ENCODE measurements at places on chromosomes 3 and 15.

DNA sequence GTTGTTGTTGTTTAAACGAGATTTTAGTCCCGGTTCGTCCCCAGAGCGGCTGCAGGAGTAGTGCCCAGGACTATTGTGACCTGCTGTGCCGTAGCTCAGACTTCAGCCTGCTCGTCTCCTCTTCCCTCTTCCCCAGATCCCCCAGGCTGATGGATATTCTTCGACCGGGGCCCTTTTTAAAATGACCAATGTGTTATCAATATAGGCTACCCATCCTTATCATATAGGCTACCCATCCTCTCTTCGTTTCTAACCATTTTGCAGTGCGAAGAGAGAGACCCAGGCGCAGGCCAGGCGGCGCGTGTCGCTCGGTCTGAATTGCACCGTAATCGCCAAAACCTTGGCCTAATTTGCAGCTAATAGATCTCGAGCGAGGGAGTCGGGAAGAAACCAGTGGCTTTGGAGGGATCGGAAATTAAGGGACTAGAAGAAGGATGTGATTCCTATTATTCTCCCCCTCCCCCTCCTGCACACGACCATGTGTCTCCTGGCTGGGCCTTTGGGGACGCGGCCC lies 23.0 kb downstream of the NR2F2 start:
- DNase-seq = no peak

DNA sequence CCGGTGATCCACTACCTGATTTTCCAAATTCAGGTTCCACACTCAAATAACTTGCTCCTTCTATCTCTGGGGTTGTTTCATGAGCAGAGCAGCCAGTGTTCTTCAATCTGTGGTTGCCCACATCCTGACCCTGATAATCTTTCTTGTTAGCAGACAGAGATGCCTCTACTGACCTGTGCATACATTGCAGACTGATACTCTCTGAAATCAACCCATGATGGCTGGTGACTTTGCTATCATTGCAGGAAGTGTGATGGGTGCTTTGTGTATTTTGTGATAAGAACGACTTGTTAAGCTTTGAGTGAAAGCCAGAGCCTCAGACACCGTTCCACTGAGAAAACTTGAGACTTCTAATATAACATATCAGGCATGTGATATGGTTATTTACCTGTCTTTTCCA lies 39.9 kb downstream of the GATM start:
- no peak for DNase-seq

DNA sequence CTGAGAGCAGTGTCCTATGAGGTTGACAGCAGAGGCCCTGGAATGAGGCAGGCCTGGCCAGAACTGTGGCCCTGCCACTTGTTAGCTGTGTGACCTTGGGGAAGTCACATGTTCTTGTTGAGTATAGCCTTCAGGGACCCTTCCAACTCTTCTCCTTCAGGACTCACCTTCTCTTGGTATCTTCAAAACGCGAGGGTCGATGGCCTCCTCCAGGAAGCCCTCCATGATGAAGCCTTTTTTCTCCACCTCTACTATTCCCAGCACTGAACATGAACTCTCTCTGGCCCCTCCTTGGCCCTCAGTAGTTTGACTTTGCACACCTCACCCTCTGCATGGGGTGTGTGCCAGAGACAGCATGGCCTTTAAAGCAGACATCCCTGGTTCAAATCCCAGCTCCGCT lies 195.1 kb upstream of the LINGO1 start:
- DNase-seq = no peak

GRCh38 chr3:12822725-12823373 lies 18.5 kb downstream of the RPL32 start:
- DNase-seq = peak; percentile 47

- DNase-seq = no peak
Measured at GRCh38 chr3:104555728-104556127, 811.0 kb upstream of the ALCAM start.

- peak; percentile 74 for DNase-seq
Measured at GRCh38 chr3:99545941-99546580, 92.3 kb upstream of the COL8A1 start.

DNA sequence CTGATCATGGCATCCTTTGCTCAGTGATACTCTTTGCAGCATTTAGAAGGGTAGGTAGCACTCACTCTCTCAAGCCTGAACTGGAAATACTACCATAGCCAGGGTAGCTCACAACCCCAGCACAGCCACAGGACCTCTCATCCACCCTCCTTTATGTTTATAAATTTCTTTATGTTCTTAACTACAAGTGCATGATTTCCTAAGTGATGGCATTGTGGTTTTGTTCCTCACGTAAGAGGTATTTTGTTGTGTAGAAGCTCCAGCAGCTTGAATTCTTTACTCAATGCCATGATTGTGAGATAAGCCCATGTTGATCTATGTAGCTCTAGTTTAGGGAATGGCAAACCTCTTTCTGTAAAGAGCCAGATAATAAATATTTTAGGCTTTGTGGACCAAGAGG lies 7.9 kb upstream of the RTP3 start:
- DNase-seq = peak; percentile 98

GRCh38 chr3:189455009-189455408 lies 176.2 kb upstream of the TP63 start:
- no peak for DNase-seq

DNA sequence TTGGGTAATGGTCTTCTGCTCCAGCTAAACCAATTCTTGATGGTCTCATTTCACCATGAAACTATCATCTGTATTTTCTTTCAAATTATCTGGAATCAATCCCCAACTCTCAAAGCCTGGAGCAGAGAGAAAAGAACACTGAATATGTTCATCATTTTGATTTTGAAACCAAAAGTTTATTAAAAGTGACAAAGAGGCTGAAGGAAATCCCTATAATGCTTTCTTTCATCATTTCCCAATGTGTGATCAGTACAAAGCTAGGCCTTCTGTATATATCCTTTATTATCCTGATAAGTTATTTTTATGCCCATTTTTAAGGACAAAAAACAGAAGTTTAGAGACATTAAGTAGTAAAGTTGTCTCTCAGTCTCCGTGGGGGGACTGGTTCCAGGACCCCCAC lies 50.1 kb upstream of the MBNL1 start:
- DNase-seq = no peak

DNA sequence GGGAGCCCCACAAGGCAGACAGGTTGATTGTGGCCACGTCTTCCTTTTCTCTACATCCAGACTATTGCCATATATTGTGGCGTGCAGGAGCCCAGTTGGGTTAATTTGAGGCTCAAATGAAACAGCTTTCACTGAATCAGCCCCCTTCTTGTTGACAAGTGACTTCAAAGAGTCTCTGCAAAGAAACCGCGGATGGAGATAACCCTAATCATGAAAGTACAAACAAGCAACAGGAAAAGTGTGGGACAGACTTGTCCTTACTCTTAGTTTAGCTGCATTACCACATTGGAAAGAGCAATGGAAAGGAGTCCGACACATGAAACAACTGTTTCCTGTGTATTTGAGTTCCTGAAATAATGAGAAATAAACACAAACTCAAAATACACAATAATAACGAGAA lies 3.3 kb downstream of the TMEM40 start:
- DNase-seq = no peak

GRCh38 chr3:119580067-119580760 lies 922 bp downstream of the ADPRH start:
- peak; percentile 22 for DNase-seq

DNA sequence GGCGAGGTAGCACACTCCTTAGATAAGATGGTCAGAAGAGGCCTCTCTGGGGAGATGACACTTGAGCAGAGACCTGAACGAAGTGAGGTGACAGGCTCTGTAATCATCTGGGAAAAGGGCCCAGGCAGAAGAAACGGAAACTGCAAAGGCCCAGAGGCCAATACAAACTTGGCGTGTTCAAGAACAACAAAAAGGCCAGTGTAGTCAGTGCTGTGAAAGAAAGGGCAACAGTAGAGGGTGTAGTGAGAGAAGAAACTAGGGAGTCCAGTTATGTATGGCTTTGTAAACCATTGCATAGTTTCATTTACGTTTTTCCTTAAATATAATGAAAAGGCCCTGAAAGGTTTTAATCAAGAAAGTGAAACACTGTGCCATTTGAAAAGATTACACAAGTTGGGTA lies 31.8 kb downstream of the PLD1 start:
- DNase-seq = no peak

GRCh38 chr3:104604326-104605010 lies 762.2 kb upstream of the ALCAM start:
- DNase-seq = peak; percentile 31

DNA sequence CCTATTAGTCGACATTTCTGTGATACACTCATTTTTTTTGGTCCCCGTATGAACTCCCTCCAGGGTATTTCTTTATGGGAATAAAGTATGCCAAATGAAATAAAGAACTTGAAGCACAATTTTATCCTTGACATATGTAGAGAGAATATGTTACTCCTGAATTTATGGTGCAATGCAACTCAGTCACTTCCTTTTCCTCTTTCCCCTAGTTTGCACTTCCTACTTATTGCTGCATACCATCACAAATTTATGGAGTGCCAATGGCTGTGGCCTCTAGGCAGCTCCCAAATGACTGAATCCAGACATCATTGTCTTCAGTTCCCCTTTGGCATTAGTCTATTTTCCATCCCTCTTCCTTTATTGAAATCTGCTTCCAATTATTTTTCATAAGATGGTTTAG lies 403.5 kb downstream of the FHIT start:
- DNase-seq = no peak

DNA sequence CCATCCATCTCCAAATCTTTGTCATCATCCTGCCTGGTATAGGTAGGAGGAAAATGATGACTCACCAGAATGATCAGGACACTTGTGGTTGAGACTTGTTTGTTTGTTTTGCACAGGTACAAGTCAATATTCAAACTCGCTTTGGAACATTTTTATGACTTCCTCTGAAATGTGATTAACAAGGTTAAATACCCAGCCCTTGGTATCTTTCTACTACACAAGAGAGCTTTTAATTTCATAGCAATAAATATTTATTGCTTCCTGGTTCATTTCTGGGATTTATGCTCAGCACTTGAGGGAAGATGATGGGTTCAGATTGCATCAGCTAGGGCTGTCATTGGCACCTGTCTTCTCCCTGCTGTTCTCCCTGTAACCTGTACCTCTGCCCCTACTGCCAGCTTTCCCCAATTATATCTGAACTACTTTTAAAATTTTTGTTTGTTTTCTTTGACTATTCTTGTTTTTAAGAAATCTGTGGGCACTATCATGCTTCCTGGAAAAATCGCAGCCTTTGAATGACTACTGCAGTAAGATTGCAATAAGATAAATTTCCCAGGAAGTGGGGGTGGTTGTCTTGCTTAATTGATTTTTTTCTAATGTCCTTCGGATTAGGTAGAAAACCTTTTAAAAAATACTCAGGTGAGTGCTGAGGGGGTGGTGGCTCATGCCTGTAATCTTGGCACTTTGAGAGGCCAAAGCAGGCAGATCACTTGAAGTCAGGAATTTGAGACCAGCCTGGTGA lies 24.3 kb upstream of the GCNT3 start:
- DNase-seq = no peak

DNA sequence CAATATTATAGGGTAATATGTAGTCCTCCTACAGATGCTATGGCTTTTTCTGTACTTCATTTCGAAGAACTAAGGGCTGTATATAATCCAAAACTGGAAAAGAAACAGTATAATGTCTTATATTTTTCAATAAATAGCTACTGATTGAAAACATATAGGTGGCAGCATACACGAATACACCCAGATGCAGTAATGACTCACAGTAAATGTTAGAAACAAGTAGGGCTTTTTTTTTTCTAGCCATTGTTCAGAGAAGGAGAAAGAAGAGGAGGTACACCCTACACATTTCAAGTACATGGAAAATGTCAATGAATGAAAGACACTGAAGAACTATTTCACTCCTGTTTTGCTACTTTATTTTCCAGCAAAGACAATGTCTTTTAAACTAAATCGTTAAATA lies 9.4 kb downstream of the DAZL start:
- no peak for DNase-seq

- DNase-seq = no peak
Measured at GRCh38 chr3:180382638-180383180, 219.3 kb upstream of the TTC14 start.

DNA sequence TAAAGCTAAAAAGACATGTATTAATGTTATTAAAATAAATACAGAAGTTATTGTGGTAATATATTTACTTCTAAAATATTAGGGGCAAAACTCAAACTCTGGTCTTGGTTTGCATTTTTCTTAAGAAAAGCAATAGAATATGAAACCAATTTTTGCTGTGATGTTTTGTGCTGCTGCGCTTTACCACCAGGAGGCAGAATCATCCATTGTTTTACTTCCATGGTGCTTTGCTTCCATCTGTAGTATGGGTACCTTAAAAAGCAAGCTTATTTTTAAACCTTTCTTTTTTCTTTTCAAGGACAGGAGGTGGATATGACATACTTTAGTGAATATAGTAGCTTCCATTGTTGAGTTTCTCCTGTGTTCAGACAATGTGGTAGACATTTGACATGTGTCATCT lies 46.6 kb upstream of the MRPL3 start:
- no peak for DNase-seq

DNA sequence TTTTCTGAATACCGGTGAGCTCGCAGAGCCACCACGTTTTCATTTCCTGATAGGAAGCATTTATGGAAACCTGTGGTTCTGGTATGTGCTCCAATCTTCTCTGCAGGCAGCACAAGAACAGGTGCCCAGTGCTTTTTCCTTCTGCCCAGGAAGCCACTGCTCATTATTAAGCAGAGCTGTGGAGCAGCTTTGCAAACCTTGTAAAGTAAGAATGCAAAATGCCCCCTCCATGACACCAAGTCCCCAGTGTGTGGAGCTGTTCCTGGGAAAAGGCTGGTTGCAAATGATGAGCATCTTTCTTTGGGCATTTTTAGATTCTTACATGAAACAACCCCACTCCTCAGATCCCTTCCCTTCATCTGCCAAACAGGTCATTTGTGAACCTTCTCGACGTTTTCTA lies 65.7 kb upstream of the MRPL3 start:
- no peak for DNase-seq

DNA sequence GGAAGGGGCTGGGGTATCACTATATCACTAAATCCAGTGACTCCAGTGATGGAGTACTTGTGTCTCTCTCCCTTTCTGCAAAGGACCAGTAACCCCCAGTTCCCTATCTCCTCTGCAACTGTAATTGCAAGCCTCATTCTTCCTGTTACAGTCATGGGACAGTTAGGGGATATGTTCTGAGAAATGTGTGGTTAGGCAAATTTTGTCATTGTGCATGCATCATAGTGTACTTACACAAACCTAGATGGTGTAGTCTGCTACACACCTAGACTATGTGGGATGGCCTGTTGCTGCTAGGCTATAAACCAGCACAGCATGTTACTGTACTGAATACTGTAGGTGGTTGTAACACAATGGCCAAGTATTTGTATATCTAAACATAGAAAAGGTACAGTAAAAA lies 2.2 kb downstream of the VPS8 start:
- DNase-seq = peak; percentile 28

DNA sequence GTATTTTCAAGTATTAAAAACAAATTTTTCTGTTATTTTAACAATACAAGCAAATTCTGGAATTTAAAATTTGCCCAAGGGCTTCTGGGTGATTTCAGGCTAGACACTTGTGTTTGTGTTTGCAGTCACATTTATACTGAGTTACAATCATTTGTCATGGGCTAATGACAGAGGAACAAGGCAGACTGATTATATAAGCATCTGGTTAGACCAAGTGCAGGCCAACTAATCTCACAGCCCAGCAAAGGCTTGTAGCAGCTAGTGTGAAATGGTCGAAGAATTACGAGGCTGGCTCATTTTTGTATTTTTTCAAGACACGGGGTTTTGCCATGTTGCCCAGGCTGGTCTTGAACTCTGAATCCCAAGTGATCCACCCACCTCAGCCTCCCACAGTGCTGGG lies 52.1 kb downstream of the CMTM8 start:
- no peak for DNase-seq

GRCh38 chr15:74170875-74171578 lies 2.5 kb upstream of the ISLR start:
- DNase-seq = no peak

Measured in amniotic epithelial cell (primary cell).